ENCODE measurements at places on chromosomes 2 and 18.

DNA sequence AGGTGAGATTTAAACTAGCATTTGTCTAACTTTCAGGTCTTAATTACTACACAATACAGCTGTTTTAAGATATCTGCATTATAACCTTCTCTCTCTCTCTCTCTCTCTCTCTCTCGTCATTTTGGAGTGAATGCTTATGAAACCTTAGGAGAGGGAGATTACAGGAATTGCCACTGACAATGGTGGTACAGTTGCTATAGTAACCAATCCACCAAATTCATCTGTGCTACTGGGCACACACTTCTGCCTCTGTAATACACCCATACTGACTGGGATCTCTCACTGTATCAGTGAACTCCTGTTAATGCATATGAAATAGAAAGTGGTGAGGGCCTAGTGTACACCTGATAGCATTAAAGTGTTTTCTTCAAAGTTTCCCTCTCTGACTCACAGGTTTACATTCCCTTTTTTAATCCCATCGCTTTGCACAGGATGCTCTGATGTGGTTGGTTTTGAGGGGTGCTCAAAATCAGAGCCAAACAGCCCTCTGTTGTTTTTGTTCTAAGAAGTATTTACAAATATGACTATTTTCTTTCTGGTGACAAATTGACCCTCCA is 13.1 kb downstream of the KLHL14 start:
- DNase-seq: no peak

GRCh38 chr2:7744827-7745226 is 827.6 kb downstream of the RNF144A start:
- DNase-seq: no peak

DNA sequence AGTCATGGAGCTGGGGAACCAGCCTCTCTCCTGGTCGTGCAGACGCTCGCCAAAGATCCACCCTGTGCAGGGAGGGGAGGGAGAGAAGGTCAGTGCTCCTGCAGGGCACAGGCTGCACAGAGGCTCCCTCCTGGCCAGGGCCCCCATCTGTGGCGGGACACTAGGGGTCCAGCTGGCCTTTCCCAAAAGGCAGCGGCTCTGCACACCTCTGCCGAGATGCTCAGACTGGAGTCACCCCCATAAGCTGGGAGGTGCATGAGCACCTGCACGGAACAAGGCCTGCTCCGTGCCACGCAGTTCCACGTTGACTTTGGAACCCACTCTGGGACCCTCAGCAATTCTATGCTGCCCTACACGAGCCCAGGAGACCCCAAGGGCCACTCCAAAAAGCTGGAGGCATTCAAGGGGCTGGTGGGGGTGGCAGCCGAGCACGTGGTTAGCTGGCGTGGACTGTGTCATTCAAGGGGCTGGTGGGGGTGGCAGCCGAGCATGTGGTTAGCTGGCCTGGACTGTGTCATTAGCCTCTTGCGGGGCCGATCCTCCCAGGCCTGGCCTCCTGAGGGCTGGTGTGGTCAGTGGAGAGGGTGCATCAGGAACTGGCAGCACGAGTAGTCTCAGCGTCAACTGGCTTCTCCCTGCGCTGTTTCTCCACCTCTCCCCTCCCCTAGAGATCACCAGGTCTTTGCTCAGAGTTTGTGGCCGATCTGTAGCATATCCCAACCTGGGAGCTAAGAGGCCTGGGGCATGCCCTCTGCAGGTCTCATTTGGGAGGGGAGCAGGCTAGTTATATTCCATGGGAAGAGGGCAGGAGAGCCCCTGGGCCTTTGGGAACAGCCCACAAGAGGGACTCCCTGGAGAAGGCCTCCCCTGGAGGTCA is 9.8 kb downstream of the SNORC start:
- no peak for DNase-seq

DNA sequence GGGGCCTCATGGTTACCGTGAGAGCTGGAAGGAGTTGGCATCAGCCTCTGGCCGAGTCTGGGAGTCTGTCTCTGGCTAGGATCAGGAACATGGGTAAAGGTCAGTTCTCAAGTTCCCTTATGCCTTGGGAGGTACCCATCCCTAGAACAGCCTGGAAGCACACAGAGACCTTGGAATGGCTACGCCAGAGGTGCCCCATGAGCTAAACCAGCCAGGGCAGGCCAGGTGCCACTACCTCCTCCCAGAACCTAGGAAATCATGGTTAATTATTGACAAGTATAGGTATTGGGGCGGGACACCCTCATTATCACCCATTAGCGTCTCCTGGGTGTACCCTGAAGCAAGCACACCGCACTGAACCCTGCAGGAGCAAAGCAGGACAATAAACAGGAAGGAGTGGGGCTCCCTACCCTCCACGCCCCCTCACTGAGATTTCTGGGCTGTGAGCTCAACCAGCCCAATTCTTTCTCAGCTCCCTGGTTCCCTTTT is 3.0 kb upstream of the ASPRV1 start:
- DNase-seq: no peak

DNA sequence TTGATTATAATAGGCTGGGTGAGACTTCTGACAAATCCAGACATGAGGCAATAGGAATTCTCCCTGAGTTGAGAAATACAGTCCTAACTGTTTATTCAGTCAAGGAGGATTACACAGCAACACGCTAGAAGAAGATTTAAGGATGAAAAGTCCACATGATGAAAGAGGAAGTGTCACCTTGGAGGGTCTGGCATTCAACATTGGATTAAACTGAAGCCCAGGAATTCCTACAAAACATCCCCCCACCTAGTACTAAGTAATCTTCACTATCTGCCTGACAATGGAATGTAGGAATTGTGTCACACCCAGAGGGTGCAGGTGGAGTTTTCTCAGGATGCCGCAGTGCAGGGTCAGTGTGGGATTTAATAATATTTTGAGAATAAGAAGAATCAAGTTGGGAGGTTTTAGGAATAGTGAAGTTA is 142.4 kb downstream of the SOCS6 start:
- DNase-seq: no peak

DNA sequence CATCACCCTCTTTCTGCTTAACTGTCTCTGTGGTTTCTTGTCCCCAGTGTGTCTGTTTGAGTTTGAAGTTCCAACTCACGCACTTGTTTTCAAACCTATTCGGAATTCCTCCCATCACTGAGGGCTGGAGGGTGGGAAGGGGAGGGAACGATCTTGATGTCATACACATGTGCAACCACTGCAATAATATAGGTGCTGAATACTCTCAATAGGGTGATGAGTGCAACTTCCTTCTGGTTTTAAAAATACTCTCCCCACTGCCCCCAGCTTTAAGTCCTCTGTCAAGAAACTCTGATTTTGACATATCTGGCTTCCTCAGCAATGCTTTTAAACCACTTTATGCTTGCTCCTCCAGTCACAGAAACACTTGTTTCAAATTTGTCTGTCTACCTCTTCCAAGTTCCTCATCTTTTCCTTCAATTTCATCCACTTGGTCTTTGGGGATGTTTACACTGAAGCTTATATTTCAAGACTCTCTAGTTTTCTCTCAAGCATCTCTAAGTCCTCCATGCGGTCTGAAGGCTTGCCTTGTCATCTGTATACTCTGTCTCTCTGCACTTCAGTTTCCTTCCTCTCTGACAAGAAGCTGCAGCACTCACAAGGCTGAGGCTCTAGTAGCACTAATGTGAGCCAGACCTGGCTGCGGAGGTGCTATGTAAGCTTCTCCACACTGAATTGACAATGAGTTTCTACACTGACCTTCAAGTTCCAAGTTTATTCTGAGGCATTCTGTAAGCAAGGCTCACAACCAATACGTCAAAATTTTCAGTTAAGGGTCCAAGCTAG is 422.3 kb downstream of the ZEB2 start:
- DNase-seq: no peak

DNA sequence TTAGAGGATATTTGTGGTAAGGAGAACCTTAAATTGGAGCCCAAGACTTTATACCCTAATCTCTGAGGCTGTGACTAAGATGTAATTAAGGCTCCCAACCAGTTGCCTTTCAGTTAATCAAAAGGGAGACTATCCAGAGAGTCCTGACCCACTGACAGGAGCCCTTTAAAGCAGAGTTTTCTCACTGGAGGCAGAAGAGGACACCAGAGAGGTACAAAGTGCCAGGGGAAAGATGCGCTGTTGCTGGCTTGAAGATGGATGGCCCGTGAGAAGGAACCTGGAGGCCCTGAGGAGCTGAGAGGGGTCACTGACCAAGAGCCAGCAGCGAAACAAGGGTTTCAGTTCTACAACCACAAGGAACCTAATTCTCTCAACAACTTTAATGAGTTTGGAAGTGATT is 137.3 kb downstream of the TMEM131 start:
- no peak for DNase-seq

- DNase-seq: no peak
Observed at GRCh38 chr2:8413589-8414135, 268.2 kb upstream of the ID2 start.

Data from activated T-cell treated with anti-CD3 and anti-CD28 coated beads, Interleukin-2, amount 50 U/mL, for 1 hour (primary cell).